ENCODE measurements at places on chromosomes 1 and 21.

GRCh38 chr21:44687671-44688070 is 5.7 kb upstream of the KRTAP12-1 start:
- no peak for DNase-seq

DNA sequence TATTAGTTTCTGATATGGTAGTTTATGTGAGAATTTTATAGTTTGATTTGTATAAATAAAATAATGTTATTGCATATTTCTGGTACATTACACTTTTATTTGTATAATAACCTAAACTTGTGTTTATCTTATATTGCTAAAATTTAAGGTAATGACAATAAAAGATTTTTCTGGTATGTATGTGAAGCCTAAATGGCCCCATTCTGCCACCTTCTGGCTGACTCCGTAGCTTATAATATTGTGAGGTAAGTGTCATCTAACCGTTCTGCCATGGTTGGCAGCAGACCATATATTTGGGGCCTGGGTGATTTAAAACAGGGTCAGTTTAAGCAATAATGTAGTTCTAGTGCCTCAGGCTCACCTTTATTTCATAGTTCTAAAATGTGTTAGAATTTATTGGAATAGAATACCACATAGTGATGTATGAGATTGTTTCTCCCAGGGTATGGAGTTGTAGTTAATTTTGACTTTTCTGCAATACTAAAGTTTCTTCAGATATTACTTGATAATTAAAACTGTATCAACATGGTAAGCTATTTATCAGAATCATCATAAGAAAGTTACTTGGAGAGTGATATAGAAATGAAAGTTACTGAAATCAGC is 21.2 kb upstream of the PRKACB start:
- DNase-seq, result peak; percentile 28

GRCh38 chr1:89530444-89531089 is 5.9 kb downstream of the LRRC8B start:
- DNase-seq, result no peak

- DNase-seq, result no peak
Measured at GRCh38 chr1:222592171-222592570, 2.4 kb upstream of the TAF1A start.

GRCh38 chr1:181159451-181160140 is 71.1 kb downstream of the IER5 start:
- DNase-seq, result no peak

DNA sequence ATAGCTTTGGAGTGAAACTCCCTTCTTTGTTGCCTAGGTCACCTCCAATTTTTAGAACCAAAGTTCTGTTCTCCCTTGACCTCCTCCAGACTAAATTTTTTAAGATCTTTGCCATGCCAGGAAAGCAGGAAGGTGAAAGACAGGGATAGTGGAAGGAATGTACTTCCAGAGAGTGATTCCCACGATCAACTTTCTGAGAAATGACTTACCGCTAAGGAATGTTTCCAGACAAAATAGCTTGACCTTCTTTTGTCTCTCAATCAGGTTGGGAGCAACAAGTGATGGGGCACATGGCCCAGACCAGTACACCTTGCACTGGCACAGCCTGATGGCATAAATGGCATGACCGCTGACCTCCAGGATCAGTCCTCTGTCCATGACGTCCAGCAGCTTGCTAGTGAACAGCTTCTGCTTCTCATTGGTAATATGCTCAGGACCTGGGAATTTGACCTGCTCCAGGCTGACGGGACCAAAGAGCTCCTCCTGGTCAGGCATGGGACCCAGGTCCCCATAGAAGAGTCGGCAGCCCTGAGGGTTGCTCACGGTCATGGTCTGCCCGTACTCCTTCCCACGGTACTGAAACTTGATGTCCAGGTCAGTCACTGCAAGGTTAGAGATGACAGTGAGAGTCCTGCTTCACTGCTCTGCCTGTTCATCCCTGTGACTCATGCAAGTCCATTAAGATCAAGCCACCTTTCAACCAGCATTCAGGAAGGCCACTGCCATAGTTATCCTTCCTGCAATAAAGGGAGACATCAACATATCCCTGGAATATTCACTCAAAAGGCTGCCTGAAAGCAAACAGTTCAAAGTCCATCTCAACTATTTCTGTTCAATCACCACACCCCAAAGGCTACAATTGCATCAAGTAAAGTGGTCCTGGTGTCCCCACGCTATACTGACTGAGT is 6.2 kb upstream of the C1orf74 start:
- DNase-seq, result no peak

DNA sequence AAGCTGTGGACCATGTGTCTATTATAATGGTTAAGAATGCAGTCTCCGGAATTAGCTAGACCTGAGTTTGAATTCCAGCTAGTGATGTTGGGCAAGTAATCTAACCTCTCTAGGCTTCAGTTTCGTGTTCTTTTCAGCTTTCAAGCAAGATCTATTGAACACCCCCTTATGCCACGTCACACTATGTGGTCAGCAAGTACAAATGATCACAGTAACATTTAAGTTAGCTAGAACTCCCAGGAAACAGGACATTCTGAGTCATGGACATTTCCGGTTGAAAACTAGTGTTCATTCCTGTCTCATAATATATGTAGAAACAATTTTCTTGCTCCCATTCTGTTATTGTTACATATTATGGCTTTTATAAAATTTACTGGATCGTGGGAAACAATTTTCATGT is 34.0 kb upstream of the NHLH2 start:
- no peak for DNase-seq

- DNase-seq, result no peak
Measured at GRCh38 chr1:151499365-151499764, 11.8 kb upstream of the CGN start.

- DNase-seq, result no peak
Measured at GRCh38 chr1:23118957-23119792, 49.5 kb downstream of the LUZP1 start.

DNA sequence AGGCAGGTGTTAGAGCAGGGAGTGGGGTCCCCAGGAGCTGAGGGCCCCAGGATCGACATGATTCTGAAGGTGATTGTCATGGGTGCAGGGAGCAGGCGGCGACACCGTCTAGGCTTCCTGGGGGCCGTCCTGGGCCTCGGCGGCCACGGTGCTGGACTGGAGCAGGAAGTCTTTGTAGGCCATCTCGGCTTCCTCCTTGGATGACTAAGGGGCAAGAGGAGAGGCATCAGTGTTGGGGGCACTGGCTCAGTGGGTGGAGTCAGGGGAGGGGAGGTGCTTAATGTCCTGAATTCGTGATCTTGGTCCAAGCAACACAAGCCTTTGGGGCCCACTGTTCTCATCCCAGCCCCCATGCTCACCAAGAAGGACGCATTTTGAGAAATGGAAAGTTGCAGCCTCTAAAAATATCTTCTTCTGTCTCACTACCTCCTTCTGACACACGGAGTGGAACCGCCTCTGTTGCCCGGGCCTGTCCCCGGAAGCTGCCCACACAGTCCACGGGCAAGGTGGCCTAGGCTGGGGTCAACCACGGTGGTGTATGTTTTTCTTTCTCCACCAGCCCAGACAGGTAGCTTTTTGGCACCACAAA is 8.6 kb upstream of the FCMR start:
- no peak for DNase-seq

DNA sequence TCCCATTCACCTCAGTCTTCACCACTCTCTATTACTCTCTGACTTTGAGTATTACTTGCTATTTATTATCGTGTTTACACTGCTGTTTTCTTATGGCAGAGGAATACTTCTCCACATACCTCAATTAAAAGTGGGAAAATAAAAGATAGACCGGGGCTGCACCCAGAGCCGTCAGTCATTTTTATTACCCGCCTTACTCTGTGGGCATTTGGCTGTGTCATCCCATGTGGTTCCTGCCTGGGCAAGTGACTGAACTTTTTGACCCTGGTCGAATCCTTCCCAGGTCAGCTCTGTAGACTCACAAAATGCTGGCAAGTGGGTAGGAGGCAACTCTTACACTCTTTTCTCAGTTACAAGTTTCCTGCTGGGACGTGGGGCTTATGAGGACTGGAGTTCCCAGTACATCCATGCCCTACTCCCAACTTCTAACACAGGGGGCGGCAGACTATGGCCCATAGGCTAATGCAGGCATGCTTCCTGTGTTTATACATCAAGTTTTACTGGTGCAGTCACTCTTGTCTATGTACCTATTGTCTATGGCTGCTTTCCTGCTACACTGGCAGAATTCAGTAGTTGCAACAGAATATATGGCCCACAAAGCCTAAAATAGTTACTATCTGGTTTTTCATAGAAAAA is 69.5 kb upstream of the KCND3 start:
- DNase-seq, result no peak

DNA sequence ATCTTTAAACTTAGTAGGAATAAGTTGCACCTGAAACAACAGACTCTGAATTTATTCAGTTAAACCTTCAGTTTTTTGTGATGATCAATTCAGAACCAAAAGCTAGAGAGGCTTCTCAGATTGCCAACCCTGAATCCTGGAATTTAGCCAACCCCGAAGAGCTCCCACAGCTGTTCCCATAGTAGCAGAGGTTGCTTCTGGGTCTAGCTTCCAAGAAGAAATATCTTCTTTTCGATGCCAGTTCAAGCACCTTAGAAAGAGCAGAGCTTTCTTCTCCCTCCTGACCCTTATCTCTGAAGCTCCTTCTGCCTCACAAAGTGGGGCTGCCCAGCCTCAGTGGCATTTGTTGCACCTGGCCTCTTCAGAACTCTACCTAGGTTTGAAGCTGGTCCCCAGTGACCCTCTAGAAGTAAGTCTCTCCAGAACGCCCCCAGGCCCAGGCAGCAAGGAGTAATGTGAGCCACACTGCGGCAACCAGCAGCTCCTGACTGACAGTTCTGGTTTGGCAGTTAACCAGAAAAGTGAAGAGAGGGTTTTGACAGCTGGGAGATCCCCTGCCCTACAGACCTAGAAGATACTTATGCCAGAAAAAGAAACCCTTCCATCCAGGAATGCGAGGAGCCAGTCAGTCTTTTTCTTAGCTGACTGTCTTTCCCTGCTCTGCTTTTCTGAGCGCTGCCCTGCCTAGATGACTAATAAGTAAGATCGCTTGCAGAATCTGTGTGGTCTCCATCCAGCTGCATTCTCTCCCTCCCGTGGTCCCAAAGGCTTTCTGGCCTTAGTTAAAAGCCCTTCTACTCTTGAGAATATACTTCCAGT is 165.9 kb downstream of the ADGRL4 start:
- no peak for DNase-seq

GRCh38 chr1:162110910-162111309 is 41.4 kb downstream of the NOS1AP start:
- DNase-seq, result no peak

DNA sequence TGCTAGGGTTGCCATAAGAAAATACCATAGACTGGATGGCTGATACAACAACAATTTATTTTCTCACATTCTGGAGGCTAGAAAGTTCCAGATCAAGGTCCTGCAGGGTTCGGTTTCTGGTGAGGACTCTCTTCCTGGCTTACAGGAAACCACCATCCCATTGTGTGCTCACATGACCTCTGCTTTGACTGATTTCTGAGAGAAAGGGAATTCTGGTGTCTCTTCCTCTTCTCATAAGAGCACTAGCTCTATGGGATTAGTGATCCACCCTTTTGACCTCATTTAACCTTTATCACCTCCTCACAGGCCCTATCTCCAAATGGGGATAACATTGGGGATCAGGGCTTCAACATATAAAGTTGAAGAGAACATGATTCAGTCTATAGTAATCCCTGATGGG is 47.5 kb downstream of the MRPL39 start:
- DNase-seq, result no peak

- DNase-seq, result no peak
Measured at GRCh38 chr1:48627486-48627885, 149.2 kb downstream of the BEND5 start.

- no peak for DNase-seq
Measured at GRCh38 chr1:25774206-25774803, 25.7 kb upstream of the SELENON start.

- DNase-seq, result no peak
Measured at GRCh38 chr21:16502273-16502672, 772.5 kb downstream of the USP25 start.

DNA sequence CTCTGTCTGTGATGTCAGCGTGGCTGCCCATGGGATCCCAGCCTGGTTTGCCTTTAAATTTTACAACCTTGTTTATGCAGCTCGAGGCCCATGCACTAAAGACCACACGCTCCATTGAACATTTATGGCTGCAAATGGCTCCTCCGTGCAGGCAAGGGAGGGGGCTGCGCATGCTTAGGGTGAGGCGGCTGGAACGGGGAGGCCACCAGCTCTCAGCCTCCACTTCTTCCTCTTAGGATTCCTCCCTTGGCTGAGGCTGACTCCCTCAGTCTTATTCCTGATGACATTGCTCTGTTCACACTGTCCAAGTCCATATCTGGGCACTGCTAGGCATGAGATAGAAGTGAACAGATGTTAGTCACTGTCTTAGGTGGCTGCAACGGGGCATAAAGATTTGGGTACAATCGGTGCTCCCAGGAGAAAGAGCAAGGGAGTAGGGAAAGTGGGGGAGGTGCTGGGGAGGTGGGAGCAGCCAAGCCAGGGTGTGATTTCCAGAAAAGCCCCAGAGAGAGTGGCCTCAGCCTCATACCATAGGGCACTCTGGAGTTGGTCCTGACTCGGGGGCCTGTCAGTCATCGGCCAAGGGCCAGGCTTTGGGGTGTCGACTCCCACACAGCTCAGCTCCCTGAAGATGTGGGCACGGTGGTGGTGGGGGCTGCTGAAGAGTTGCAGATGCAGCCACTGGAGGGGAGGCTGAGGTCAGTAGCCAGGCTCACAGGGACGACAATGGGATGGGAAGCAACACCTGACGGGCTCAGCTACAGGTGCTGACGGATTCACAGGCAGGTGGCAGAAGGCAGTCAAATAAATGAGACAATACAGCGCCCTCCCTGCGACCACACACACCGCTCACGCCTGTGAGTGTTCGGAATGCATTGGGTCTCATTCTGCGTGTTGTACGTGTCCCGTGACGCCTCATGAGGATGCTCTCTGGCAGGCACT is 37.3 kb upstream of the ACTL8 start:
- no peak for DNase-seq

GRCh38 chr1:60889709-60890108 is 192.7 kb upstream of the NFIA start:
- no peak for DNase-seq

GRCh38 chr1:180169640-180170195 is 15.0 kb downstream of the QSOX1 start:
- DNase-seq, result no peak

GRCh38 chr1:161305867-161306519 is 3.8 kb downstream of the MPZ start:
- DNase-seq, result peak; percentile 75

- DNase-seq, result no peak
Measured at GRCh38 chr1:111976842-111977241, 12.6 kb downstream of the KCND3 start.

GRCh38 chr1:14698314-14698713 is 99.8 kb downstream of the KAZN start:
- no peak for DNase-seq
